ENCODE measurements at places on chromosomes 7 and 10. TPM values are rescaled to one million over a fixed set of nuclear protein-coding genes. Genes with fewer than 3 reads are reported as not detected.

GRCh38 chr7:31688996-31689395 lies 2.0 kb downstream of the PPP1R17 start:
- no peak for DNase-seq

DNA sequence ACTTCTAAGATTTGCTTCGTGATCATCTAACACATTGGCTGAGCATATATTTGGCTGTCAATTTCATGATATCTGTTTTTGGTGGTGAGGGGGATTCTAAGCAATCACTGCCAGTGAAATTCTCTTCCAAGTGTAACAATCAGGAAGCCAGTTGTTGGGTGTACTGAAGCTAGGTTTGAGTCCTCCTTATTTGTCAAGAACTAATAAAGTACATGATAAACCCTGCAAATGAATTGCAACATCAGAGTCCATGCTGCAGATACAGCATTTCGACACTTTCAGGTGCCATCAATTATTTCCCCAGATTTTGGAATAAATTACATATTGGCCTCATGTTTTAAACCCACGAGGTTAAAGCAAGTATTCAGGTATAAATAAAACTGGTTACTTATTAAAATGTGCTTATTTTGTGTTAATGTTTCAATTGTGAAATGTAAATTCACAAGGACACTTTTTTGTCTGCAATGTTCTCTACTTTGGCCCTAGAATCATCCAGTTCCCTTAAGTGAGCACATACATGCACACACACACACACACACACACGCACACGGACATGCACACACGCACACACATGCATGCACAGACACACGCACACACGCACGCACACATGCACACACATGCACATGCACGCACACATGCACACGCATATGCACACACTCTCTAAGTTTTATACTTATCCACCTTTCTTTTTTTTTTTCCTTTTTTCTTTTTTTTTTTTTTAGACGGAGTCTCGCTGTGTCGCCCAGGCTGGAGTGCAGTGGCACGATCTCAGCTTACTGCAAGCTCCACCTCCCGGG lies 510.2 kb upstream of the KLF6 start:
- DNase-seq, result no peak

- DNase-seq, result no peak
Observed at GRCh38 chr7:146645383-146645976, 528.9 kb downstream of the CNTNAP2 start.

DNA sequence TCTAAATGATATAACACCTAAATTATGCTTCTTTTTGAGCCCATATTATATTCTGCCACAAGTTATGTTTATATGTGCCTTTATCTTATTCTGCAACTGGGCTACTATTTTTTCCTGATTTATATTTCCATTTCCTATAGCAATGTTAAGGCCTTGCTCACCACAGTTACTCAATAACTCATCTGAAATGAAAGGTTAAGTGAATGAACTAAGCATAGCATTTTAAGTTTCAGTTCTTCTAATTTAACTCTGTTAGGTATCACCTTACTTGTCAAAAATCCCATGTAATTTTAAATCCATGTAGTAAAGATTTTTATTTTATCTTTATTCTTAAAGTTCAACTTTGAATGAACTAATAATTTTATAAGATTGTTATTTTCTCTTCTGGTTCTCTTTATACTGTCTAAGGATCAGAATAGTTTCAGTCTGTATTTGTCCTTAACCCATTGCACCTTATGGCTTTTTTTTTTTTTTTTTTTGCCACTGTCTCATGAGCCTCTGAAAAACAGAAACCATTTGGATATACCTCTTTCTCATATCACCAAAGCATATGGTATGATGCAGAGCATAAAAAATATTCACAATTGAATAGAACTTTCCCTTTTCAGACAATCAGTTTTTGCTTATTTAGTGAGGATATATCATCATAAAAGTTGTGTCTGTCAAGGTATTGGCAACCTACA lies 301.8 kb upstream of the ZWINT start:
- DNase-seq, result no peak

GRCh38 chr10:86197166-86197790 lies 169.3 kb downstream of the GRID1 start:
- no peak for DNase-seq

GRCh38 chr7:157690058-157690832 lies 353.4 kb downstream of the DNAJB6 start:
- no peak for DNase-seq

- DNase-seq, result no peak
Observed at GRCh38 chr10:117669122-117669521, 126.6 kb downstream of the EMX2 start.

- no peak for DNase-seq
Observed at GRCh38 chr10:89114846-89115625, 92.1 kb downstream of the CH25H start.

- no peak for DNase-seq
Observed at GRCh38 chr10:44384601-44385025, 284 bp downstream of the CXCL12 start.

DNA sequence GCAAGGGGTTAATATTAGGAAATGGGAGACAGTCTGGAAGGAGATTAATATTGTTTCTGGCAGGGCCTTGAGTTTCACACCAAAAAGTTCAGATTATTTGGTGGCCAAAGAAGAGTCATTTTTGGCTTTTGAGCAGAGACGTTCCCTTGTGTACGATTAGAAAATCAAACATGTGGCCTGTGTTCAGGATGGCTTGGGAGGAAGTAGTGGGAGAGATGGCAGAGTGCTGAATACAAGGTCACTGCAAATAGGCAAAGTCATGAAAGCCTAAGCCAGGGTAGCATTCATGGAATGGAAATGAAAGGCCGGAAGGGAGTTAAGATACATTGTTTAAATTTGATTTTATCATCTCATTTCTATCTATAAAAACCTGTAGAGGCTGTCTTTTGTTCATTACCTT lies 9.5 kb upstream of the GGCT start:
- DNase-seq, result no peak

DNA sequence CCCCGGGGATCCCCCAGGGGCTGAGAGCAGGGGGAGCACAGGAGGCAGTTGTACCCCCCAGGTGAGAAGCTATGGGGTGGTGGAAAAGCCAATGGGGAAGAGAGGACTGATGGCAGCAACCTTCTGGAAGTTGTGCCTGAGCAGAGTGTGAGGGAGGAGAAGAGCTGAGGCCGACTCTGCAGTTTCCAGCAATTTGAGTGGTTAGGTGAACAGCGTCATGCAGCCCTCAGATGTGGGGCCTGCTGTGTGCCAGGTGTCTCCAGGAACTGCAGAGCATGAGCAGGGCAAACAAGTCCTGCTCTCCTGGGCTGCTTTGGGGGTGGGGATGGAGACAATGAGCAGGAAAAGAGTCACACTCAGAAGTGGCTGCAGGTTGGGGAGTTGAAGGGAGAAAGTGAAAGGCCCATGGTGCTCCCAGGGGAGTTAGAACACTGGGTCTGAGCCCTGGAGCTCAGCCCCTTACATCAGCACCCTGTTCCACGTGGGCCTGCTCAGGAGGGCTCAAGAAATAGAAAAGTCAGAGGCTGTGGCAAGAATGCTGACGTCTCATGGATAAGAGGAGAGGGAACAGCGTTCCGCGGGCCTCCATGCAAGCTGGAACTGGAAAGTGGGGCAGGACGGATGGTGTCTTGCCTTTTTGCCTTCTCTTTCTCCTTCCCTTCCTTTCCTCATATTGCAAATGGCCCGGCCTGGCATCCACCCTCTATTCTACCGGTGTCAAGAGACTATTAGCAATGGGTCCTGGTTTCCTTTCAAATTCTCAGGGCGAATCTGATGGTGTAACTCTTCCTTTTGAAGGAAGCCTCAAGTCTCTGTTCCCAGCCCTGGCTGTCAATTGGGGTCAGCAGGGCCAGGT lies 4.0 kb upstream of the AFAP1L2 start:
- DNase-seq, result no peak

GRCh38 chr10:70604106-70604505 lies 1.6 kb upstream of the PRF1 start:
- DNase-seq, result no peak

GRCh38 chr7:131046246-131046645 lies 281.4 kb upstream of the MKLN1 start:
- DNase-seq, result no peak

- no peak for DNase-seq
Observed at GRCh38 chr10:91050371-91051034, 129.6 kb upstream of the ANKRD1 start.

DNA sequence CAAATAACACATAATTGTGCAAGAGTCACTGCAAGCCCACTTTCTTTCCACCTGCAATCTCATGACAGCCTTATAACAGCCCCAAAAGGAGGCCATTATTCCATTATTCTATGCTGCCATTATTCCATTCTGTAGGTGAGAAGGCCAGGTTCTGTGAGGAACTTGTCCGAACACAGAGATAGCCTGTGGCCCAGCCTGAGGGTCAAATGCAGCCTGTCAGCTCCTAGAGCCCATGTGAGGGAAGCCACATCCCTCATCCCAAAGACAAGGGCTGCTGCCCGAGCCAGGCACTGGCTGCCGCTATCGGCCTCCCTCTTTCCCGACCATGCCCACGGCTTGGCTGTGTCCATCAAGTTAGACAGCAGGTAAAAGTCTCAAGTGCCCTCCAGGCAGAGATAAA lies 24.1 kb upstream of the C10orf71 start:
- no peak for DNase-seq

GRCh38 chr10:20956843-20957242 lies 59.7 kb upstream of the NEBL start:
- DNase-seq, result no peak

DNA sequence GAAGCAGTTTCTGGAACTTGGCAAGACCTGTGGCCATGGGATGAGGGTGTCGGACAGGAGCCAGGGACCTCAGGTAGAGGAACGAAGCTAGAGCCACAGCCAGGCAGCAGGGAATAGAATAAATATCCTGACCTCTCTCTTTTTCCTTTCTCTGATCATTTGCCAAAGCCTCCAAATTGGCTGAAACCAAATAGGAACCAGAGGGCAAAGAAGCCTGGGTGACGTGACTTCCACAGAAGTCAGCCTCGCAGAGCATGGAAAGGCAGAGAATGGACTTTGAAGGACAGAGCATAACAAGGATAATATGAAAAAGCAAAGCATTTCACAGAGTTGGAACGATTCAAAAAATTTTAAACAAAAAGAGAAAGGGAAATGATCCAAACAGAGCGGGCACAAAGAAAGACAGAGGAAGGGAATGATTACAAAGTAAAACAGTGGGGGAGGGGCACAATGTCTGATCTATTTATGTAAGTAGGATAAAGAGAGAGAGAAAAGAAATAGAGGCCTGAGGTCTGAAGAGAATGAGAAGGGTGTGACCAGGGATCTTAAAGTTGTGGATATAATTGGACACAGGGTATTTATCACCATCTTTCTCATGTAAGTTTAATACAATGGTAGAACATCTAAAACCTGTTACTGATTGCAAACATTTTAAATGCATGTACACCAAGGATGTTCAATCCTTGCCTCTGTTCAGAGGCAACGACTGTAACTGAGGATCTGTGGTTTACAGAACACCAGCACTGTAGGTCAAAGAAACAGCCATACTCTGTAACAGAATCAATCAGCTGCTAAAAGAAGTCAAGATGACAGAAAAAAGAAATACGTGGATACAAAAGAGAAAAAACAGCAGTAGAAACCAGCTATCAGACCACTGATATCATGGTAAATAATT lies 4.5 kb upstream of the ZEB1 start:
- DNase-seq, result no peak

DNA sequence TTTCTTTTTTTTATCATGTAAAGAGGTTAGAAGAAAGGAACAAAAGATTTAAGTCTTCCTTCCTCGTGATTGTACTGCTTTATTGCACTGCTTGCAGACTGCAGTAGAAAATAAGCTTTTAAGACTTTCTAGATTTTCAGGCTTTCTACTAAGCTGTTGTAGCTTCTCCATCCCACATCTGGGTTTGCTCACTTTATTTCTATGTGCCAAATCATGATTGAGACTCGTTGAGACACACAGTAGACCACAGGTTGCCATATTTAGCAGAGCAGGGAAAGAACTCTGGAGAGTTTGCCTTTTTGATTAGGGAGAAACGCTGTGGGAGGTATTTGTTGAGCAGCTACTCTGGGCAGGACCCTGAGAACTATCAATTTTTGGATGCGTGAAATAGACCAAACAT lies 89.2 kb upstream of the BTBD16 start:
- no peak for DNase-seq

DNA sequence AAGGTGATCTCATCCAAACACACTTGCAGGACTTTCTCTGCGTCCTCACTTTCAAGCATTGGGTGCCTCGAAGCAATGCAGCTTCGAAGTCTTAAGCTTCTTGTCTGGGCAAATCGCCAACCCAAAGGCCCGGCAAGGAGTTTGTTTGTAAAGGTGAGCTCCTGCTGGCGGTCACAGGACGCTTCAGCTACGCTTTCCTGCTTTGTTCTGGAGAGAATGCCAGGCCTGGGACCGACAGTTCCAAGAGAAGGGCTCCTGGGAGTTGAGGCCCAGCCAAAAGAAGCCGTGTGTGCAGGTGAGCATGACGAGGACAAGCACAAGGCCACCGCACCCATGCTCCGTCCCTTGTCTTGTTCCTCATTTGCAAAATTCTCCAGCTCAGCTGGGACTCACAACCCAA lies 106.6 kb upstream of the DOCK1 start:
- DNase-seq, result no peak

GRCh38 chr10:16521311-16522016 lies at the start of gene C1QL3:
Gene C1QL3, minus strand, starts transcription at chr10:16521879. Its CDS starts 814 bp downstream, at chr10:16521065.
- DNase-seq, result no peak

DNA sequence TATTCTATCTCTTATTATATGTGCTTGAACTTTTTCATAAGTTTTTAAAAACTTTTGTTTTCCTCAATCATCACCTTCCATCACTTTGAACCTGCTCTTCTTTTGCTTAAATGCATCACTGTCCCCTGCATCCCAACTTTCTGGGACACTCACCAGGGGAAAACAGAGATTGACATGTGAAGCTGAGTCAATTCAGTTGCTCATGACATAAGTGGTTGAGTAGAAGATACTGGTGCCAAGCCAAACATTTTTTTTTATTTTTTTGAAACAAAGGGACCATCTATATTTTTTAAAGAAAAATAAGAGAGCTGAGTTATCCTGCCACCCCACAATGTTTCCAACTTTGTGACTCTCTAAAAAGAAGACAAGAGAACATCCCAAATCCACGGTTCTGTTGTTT lies 61.8 kb upstream of the AHR start:
- no peak for DNase-seq

C7orf33 gene
- total RNA-seq, result not detected

NCAPG2 gene
- total RNA-seq, result 9.9 TPM

NMT2 gene
- total RNA-seq, result 28.1 TPM

EIF5AL1 gene
- total RNA-seq, result 0.14 TPM

DMBT1 gene
- not detected for total RNA-seq
